ENCODE measurements at places on chromosomes 2 and 18.

GRCh38 chr18:7601246-7601615, 34.1 kb downstream of the PTPRM start:
- DNase-seq: no peak

- no peak for DNase-seq
Measured at GRCh38 chr2:32947076-32947483, 327 bp downstream of the LTBP1 start.

GRCh38 chr2:71959494-71959893, 188.2 kb downstream of the CYP26B1 start:
- DNase-seq: no peak

GRCh38 chr18:38087538-38087937, 521.9 kb upstream of the CELF4 start:
- DNase-seq: no peak

GRCh38 chr2:145323512-145323911, 803.6 kb upstream of the ZEB2 start:
- DNase-seq: no peak

GRCh38 chr2:17543848-17544247, 3.4 kb downstream of the VSNL1 start:
- DNase-seq: no peak

DNA sequence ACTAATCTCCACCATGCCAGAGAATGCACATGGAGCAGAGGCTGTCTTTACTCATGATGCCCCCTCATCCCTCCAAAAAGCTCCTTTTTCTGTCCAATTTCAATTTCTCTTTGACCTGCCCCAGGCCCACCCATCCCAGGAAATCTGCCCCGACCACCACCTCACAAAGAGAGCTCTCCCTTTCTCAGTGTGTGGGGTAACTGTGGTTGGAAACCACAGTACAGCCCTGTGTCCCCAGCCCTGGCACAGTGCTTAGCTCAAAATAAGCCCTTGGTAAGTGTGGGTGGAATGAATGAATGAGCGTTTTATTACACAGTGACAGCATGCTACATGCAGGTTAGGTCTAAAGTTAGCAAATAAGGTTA, 43.7 kb upstream of the CAB39 start:
- no peak for DNase-seq

DNA sequence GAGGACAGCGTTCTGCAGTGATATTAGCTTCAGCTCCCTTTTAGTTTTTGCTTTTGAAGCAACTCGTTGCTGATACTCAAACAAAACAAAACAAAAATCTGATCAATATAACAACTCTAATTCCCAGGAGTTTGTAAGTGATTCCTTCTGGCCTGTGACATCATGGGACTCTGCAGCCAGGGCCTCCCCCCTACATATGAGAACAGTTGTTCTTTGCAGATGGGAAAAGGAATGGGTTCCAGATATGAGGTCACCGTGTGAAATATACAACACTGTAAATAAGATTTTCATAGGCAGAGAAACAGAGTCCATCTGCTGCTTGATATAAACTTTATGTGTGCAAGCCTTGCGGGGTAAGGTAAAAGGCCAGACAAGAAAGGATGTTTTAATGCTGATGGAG, 56.7 kb downstream of the DIS3L2 start:
- DNase-seq: no peak

- DNase-seq: no peak
Measured at GRCh38 chr18:36128907-36129299, 237 bp downstream of the SLC39A6 start.

DNA sequence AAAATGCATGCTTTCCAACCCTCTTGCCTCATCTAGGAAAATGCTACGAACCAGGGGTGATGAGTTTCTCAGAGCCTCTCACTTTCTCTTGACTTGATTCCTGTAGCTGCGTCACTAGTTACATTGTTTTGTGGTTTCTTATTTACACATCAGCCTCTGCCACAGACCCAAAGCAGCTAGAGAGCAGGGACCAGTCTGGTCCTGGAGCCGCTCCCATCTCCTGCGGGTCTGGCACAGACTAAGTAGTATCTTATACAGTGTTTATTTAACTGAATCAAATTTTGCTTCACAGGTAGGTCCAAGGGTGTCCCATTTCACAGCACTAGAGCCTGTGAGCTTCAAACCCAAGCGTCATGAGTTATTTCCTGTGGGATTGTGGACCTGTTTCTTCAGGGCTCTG, 310.5 kb downstream of the MYCN start:
- DNase-seq: no peak

GRCh38 chr18:25077038-25077943, 274.7 kb downstream of the ZNF521 start:
- DNase-seq: no peak

DNA sequence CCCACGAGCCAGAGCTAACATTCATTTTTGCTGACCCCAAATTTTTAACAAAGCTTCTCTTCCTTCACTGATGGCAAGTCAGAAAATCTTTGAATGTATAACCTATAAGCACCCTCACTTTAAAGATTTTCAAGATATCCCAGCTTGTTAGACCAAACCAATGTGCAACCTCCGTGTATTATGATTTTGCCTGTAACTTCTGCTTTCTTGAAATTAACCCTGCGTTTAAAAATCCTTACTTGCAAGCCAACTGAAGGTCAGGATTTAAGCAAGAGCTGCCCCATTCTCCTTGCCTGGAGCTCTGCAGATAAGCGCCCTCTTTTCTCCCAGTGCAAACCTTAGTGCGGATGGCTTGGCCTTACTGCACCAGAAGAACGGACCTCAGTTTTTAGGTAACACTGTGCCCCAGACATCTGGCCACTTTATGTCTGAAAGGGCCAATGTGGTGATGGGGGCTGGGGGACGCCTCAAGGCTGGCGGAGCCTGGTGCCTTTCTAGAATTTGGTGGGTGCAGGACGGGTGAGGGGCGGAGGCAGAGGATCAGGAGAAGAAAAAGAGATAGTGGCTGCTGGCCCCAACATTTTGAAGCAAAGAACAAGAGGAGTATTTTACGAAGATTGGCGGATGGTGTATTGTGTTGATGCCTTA, 805 bp upstream of the TNFRSF11A start:
- no peak for DNase-seq

Data from stimulated activated CD8-positive, alpha-beta memory T cell treated with anti-CD3 and anti-CD28 coated beads, Interleukin-15, amount 100 ng/mL, for 24 hours (primary cell).